ENCODE measurements at places on chromosomes 13 and 19.
A peak's percentile ranks its signal among the peaks of the same experiment; 100 is the strongest.

GRCh38 chr13:49996161-49996915 is 504 bp upstream of the TRIM13 start:
- peak; percentile 93 for DNase-seq

DNA sequence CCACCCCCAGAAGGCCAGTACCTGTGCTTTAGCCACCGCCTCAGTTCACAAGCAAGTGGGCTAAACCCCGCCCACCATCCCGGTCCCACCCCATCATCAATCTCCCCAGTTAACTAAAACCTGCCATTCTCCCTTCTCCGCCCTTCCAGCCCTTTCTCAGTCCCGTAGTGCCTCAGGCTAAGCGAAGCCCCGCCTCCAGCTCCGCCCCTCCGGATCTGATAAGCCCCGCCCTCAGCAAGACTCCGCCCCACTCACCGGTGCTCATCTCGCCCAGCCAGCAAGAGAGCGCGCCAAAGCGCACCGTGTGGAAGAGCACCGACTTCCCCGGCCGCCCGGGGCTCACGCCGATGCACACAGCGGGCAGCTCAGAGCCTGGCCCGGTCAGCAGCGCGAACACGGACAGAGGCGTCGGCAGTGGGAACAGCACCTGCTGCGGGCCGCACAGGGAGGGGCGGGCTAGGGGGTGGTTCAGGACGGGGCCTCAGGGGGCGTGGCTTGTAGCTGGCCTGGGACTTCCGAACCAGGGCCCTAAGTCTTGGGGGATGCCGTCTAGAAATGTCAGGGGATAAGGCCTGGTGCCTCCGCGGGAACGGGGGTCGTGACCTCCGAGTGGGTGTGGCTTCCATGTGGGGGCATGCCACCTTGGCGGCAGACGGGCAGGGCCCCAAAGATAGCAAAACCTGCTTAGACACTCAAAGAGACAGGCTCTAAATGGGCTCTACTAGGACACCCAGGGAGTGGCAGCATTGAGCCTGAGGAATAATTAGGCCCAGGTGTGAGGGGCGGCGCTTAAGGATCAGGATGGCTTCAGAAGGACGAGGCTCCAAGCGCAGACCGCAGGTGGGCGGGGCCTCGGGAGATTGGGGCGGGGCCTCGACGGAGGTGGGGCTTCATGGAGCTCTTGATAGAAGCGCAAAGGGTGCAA is 21.4 kb downstream of the MAP4K1 start:
- DNase-seq = no peak

DNA sequence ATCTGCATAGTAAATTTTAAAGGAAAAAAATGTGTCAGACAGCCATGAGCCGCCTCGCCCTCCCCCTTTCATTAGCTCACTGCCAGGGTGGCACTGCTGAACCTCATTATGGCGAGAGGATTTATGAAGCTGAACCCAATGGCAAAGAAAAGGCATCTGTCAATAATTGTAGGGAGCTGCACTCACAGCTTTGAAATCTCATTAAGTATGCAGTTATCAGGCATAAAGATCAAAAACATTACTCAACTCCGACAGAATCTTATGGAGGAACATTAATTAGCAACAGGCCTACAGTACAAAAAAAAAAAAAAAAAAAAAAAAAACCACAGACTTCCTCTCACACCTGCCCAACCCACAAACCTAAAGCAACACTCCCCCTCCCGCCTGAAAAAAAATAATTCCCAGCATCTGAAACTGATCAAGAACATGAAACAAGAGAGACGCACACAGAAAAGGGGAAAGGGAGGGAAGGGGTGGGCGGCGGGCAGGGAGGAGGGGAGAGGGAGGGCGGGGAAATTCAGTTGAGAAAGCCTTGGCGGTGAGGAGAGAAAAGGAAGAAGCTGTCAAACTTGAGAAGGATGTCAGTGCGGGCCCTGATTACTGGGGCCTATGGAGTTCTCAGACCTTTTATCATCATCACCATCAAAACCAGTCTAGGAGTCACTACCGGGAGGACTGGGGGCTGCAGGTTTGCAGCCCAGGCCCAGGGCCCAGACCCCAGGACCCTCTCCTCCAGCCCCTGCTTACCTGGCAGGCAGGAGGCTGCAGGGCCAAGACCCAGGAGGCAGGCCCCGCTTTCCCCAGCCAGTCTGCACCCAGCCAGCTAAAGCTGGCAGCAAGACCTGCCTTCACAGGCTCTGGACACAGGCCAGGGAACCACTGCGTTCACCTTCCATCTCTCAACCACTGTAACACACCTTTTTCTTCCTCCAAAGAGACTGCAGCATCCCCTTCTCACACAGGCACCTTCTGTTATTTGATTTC is 8.9 kb downstream of the TSHZ3 start:
- DNase-seq = peak; percentile 89

GRCh38 chr19:47878906-47879305 is 7.2 kb downstream of the SULT2A1 start:
- no peak for DNase-seq

DNA sequence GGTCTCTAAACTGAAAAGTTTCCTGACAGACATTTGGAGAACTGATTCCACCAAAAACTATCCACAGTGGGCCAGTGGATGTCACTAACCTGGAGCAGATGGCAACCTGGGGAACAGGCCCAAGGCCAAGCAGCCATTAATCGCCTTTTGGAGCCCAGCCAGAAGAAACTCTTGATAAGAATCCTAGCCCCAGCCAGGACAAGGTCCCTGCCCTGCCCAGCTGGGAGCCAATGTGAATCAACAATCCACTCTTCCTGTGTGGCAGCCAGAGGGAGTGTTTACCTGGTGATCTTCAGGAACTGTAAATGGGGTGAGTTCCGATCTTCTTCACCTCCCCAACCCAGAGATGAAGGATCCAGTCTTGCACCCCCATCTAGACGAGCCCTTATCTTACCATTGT is 14.5 kb upstream of the IGSF23 start:
- no peak for DNase-seq

- DNase-seq = no peak
Observed at GRCh38 chr13:29550430-29550988, 45.0 kb downstream of the SLC7A1 start.

GRCh38 chr19:7067716-7068115 is 1.8 kb upstream of the ZNF557 start:
- DNase-seq = no peak

DNA sequence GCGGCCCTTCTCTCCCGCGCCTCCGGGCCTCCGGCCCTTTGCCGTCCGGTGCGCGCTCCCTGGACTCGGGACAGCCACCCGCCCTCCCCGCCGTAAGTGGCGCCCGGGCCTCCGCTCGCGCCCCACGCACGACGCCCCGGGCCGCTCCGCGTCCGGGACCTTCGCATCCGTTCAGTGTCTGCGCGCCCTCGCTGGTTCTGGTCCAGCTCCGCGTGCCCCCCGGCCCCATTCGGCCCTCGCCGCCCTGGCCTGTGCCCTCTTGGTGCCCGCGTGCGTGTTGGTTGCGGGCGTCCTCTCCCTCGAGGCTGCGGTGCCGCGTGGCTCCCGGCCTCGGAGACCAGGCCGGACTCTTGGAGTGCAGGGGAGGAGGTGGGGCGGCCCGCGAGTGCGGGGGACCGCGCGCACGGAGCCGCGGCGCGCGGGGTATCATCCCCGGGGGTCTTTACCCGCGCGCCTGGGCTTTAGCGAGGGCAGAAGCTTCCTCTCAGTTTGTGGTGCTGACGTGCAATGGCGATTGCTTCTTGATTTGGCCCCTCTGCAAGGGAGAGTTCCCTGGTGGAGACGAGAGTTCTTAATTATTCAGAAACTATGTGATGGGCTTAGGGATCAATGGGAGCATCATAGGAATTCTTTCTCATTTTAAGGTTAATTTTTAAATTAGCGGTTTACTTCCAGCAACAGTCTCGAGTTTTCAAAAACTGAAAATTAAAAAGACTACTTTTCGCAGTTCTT is 757 bp downstream of the WASF3 start:
- peak; percentile 19 for DNase-seq

- no peak for DNase-seq
Observed at GRCh38 chr13:100625447-100625846, 36.9 kb upstream of the GGACT start.

DNA sequence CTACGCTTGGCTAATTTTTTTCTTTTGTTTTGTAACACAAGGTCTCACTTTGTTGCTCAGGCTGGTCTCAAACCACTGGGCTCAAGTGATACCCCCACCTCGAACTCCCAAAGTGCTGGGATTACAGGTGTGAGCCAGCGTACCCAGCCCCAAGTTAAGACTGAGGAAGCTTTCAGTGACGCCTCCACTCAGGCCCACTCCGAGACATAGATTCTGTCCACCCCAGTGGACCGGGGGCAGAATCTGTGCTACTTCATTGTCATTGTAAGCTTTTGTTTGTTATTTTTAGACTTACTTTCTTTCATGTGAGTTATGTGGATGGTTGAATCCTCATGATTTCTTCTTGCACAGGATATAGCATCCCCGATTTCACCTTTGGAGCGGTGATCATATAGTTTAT is 156.9 kb upstream of the TSHZ3 start:
- DNase-seq = no peak

- no peak for DNase-seq
Observed at GRCh38 chr19:44972802-44973201, 17.6 kb downstream of the CLPTM1 start.

GRCh38 chr19:47179653-47180310 is 49.1 kb downstream of the SAE1 start:
- DNase-seq = no peak

- DNase-seq = no peak
Observed at GRCh38 chr13:52767949-52768516, 28.4 kb upstream of the CNMD start.

DNA sequence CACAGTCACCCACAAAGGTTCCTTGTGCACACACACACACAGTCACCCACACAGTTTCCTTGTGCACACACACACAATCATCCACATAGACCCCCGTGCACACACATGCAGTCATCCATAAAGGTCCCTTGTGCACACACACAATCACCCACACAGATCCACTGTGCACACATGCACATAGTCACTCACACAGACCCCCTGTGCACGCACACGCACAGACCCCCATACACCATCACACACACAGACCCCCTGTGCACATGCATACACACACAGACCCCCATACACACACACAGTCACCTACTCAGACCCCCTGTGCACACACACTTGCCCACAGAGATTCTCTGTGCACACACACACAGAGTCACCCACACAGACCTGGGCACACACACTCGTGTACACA is 107.1 kb downstream of the HSPH1 start:
- DNase-seq = no peak

Measured in fibroblast of lung (primary cell).